Hypothalamus (tissue), 51 donors: ENCODE measurements at places on chromosomes 1 and 21.

- DNase-seq = no peak
These were observed 61.7 kb upstream of the TNFSF4 start for GRCh38 chr1:173268786-173269277.

- no peak for DNase-seq
These were observed 63.3 kb downstream of the ERG start for GRCh38 chr21:38434913-38435533.

DNA sequence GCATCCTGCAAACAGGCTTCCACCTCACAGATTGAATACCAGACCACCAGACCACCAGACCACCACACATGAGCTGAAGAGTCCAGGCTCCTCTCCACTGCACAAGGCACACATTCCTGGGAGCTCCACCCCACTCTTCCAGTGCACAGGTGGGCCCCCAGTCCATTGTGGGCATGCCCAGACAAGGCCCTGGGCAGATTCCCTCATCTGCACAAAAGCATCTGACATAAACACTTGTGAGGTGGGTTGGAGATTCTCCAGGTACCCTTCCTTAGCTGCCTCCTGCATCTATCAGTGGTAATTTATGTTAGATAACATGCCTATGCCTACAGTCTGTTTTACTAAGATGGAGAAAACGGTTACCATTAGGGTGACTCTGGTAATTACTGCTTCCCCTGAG, 11.6 kb upstream of the CTBS start:
- DNase-seq = no peak

- no peak for DNase-seq
These were observed 37.6 kb downstream of the NDUFS5 start for GRCh38 chr1:39063775-39064174.

DNA sequence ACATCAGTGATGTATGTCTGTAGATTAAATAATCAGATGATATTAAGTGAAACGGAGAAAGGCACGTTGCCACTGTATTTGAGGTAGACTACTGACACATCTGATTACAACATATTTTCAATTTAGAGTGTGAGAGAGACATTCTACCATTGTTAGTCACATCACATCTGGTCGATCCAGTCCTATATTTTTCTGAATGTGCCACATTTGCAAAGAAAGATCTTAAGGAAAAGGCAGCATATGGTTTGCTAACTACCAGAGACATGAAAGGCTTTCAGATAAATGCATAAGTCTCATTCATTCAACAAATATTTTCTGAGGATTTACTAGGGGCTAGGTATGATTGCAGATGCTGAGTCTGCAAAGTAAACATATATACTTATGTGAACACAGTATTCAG, 114.3 kb upstream of the RUNX1 start:
- no peak for DNase-seq

- no peak for DNase-seq
These were observed 45.5 kb upstream of the CCDC190 start for GRCh38 chr1:162906485-162906884.

DNA sequence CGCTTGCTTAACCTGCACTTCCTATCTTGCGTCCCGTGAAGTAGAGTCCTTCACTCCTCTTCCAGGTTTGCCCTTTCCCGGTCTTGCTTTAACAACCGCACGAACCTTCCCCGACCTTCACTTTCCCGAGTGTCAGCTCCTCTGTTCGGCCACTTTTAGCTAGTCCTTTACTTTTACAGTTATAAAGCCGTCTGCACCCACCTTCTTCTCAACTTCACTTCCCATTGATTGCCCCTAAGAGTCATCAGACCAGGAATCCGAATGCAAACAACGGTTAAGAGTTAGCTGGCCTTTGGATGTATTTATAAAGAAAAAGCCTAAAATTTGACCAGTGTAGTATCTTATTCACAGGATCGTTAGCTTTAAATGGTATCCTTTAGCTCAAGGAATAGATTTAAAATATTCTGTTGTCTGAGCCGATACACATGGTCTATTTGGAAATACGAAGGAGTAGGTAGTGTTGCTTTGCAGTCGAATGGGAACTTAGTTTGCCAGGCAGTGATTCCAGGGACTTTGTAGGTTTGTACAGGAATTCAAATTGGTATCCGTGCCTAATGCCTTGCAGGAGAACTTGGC, 1.4 kb downstream of the PPP2R5A start:
- no peak for DNase-seq

DNA sequence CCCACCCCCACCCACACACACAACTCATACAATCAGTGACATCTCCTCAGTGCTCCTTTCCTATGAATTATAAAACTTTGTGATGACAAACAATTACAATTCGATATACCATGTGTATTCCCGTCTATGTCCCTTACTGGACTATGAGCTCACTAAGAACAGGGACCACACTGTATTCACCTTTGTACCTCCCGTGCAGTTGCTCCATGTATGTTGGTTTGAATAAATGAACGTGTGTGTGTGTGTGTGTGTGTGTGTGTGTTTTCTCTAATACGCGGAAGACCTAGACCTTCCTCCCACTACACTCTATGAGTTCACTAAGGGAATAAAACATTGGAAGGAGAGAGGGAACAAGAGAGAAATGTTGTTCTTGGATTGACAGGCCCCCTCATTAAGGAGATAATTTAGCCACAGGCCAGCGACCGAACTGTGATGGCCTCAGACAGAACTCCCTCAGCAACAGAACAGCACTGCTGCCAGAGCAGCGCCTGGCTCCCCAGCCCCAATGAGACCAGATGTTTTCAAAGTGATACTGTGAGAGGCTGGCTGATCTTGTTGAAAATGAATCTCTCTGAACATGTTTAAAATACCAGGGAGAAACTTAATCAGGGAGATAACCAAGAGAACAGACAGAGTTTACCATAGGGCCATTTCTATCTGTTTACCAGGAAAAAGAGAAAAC, 21.7 kb downstream of the BCAR3 start:
- DNase-seq = no peak

GRCh38 chr1:81978945-81979344, 178.2 kb downstream of the ADGRL2 start:
- DNase-seq = no peak

GRCh38 chr1:84892705-84893618, at the start of gene LPAR3:
LPAR3 (minus strand) TSS chr1:84893206; CDS start chr1:84866120, 27,086 bp downstream.
- DNase-seq = no peak

- no peak for DNase-seq
These were observed 3.8 kb upstream of the KRTAP19-8 start for GRCh38 chr21:31042080-31042464.

DNA sequence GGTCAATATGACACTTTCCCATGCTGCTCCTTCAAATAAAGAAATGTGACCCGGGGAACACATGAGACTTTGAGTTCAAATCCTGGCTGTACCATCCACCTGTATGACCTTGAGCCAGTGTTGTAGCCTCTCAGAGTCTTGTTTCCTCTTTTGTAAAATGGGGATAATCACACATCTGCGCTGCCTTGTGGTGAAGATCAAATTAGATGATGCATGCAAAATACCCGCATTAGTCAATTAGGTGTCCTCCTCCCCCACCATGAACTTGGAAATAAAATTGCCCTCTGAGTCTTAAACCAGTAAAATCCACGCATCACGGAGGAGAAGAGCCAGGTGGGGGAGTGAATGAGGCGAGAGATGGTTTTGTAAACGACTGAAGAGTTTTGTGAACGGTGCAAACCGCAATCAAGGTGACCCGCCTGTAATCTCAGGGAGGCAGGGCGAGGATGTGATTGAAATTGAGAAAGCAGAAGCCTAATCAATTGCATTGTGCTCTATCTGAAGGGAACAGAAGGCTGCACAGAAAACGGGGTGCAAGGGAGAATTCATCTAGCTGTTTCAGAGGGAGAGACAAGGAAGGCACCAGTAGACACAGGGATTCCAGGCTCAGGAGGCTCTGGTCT, 5.8 kb upstream of the AHDC1 start:
- DNase-seq = no peak

- no peak for DNase-seq
These were observed 91.5 kb downstream of the SPATA46 start for GRCh38 chr1:162285149-162285561.
